ENCODE measurements at places on chromosomes 12 and 14.

- DNase-seq, result no peak
Observed at GRCh38 chr14:78519863-78520262, 349.7 kb downstream of the NRXN3 start.

GRCh38 chr12:132154341-132154761, 10.1 kb downstream of the NOC4L start:
- DNase-seq, result no peak

DNA sequence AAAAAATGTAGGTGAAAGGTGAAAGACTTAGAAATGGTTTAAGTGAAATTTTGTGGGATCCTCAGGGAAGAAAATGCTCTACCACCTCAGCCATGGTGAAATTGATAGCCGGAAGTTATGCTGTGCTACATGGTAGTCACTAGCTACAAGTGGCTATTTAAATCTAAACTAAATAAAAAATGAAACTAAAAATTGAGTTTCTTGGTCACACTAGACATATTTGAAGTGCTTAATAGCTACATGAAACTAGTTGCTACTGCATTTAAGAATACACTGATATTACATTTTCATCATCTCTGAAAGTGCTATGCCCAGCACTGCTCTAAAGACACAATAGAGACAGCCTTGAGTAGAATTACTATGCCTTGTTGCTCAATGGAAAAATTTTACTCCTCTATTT, 10.3 kb upstream of the SLCO1B3 start:
- DNase-seq, result no peak

DNA sequence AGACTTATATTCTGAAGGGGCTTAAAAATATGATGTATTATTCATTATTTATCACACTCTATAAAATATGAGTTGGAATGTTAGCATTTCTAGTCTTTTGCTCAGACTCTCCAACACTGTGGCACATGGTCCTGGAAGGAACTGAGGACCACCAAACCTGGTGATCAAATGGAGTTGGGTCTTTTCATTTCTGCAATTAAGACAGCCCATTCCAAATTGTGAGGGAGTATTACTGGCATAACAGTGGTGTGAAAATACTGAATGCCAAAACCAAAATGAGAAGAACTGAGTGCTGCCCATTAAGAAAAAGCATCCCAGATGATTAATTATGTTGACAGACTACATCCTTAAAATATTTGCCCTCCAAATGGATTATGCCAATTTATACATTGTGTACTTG, 90.8 kb downstream of the NPAS3 start:
- DNase-seq, result no peak

DNA sequence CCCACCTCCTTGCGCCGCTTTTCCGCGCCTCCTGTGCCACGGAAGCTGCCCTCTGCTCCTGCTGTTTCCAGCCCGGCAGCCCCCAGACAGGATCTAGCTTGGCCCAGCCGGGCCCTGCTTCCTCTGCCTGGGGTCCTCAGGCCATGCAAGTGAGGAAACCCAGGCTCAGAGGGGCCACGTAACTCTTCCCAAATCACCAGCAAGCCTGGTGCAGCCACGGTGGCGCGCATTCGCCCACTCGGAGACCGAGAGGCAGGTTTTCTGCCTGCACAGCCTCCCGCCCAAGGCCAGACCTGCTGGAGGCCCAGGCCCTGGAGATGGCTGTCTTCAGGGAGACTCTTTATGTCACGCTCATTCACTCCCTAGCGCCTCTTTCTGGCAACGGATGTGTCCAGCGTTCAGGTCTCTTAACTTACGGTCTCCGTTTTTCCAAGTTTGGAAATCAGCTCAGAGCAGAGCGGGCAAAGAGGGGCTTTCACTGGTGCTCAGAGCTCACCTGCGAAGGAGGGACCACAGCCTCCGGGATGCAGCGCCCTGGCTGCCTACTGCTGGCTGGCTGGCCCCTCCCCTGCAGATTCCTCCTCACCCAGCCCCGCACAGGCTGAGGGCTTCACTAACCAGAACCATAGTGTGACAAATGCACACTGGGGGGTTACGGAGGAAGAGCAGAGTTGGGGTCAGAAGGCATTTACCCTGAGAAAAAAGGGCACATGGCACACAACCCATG, 20.6 kb upstream of the CEP170B start:
- no peak for DNase-seq

DNA sequence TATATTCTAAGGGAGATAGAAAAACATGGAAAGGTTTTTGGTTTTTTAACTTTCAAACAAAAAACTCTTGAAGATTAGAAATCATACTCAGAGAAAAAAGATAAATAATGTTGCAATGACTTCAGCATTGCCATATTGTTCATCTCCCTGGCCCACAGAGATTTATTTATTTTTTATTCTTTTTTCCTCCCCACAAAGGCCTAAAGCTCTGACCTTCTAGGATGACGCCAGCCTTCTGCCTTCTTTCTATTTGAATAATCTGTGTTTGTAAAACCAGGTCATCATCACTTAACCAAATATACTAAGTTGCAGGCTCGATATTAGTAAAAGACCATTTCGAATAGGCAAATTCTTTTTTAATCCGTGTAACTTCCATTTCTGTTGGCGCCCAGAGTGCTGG, 4.4 kb upstream of the DCP1B start:
- no peak for DNase-seq
